ENCODE measurements at places on chromosomes 5 and 9. TPM values are rescaled to one million over a fixed set of nuclear protein-coding genes. Genes with fewer than 3 reads are reported as not detected.

DNA sequence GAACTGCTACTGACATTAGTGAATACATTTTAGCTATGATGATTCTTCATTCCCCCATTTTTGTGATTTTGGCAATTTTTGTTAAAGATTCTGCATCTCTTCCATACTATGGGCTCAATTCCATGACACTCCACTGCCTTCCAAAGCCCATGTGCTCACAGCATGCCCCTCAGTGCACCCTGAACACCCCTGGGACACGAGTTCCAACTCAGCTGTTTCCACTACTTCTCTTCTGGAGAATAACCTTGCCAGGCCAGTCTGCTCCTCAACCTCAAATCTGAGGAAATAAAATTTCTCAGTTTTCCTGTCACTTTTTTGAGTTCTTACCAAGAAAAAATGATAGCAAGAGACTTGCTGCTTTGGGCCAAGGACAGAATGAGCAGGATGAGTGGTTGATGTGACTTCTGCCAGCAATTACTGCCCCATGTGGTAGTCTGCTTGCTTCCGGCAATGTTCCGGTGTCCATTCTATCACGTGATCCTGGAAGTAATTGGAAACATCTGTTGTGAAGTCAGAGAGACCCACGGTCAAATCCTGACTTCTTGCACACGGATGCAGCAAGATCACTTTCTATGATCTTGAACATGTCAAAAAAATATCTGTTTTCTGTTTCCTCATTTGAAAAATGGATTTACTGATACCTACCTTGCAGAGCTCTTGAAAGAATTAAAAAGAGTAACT lies 58.3 kb downstream of the EGFLAM start:
- no peak overlapping the region for H3K4me3 ChIP-seq
- H3K4me1 ChIP-seq: no peaks in the 10 kb centered on the region
- DNase-seq: no peak
- H3K27me3 ChIP-seq: no peaks in the 10 kb centered on the region
- H3K36me3 ChIP-seq: no peaks in the 10 kb centered on the region

Gene SAXO1
- under 0.01 TPM for total RNA-seq

GRCh38 chr9:124359855-124360678 lies 55.2 kb downstream of the PSMB7 start:
- H3K36me3 ChIP-seq: peaks cover 6% of the 10 kb centered on the region
- no peak for DNase-seq
- no peak overlapping the region for H3K27ac ChIP-seq
- no peak overlapping the region for H3K4me3 ChIP-seq

GRCh38 chr9:133205996-133206931 lies 2.8 kb downstream of the OBP2B start:
- H3K4me1 ChIP-seq: no peaks in the 10 kb centered on the region
- H3K27ac ChIP-seq: no peak overlapping the region
- H3K27me3 ChIP-seq: no peaks in the 10 kb centered on the region
- no peak for DNase-seq
- H3K36me3 ChIP-seq: no peaks in the 10 kb centered on the region

DNA sequence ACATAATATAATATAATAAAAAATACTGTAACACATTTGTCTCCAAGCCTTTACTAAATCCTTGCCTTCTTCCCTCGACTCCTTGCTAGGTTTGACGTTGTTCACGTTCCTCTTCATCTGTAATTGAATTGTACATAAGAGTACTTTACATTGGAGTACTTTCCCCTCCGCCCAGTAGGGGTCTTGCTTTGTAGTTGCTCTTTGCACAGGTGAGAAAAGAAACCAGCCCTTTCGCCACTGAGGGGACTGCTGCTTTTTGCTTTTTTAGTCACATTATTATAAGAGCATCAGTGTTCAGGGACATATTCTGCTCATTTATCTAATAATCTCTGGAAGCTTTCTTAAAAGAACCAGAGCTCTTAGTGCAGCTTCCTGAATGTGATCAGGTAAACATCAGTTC lies 115.0 kb downstream of the CETN3 start:
- no peak for DNase-seq
- no peaks in the 10 kb centered on the region for H3K4me1 ChIP-seq
- no peaks in the 10 kb centered on the region for H3K36me3 ChIP-seq
- no peaks in the 10 kb centered on the region for H3K27me3 ChIP-seq
- H3K4me3 ChIP-seq: no peak overlapping the region
- no peak overlapping the region for H3K27ac ChIP-seq

DNA sequence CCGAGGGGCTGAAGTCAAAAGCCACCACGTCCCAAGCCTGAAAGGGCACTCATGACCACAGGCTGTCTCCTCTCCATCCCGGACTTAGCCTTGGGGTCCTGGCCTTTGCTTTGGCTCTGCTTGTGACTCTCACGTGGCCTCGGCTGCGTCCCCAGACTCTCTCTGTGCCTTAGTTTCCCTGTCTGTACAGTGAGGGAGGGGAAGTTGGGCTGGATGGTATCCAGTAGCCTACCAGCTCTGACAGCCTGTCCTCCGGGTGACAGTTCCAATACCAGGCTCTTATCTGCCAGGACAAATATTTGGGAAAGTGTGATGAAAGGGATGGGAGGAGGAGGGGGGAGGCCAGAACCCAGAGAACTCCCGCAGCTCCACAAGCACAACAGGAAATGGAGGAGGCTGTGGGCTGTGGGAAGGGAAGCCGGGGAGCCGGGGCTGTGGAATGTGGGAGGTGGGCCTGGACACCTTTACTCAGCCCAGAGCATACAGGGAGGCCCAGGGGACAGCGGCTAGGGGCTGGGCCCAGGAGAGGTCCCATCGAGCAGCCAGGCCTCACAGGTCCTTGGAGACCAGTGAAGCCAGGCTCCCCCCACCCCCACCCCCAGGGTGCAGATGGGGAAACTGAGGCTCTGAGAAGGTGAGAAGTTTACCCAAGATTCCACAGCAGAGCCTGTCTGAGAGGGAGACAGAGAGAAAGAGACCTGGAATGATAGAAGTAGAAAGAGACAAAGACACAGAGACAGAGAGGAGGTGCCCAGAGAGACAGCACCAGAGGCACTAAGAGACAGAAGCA lies 18.3 kb downstream of the PDGFRB start:
- H3K4me3 ChIP-seq: no peak overlapping the region
- H3K27me3 ChIP-seq: no peaks in the 10 kb centered on the region
- peak overlapping the region; percentile 79 for H3K27ac ChIP-seq
- no peak for DNase-seq
- H3K36me3 ChIP-seq: no peaks in the 10 kb centered on the region

- no peak for DNase-seq
- H3K27ac ChIP-seq: no peak overlapping the region
- H3K4me1 ChIP-seq: no peaks in the 10 kb centered on the region
- H3K36me3 ChIP-seq: no peaks in the 10 kb centered on the region
- no peaks in the 10 kb centered on the region for H3K27me3 ChIP-seq
Measured at GRCh38 chr5:72065751-72066255, 41.5 kb upstream of the MAP1B start.

Gene FOXD4L6
- total RNA-seq: not detected

Gene NUTM2G
- not detected for total RNA-seq

Gene ABCA1
- 55.2 TPM for total RNA-seq

- H3K4me3 ChIP-seq: no peak overlapping the region
- no peak overlapping the region for H3K27ac ChIP-seq
- H3K36me3 ChIP-seq: peaks cover 4% of the 10 kb centered on the region
Measured at GRCh38 chr5:146283344-146283761, 55.3 kb upstream of the POU4F3 start.

Gene DRD1
- 0.79 TPM for total RNA-seq

Gene HAND1
- total RNA-seq: not detected

GRCh38 chr9:38024036-38024681 lies 44.9 kb downstream of the SHB start:
- peaks cover 74% of the 10 kb centered on the region for H3K4me1 ChIP-seq
- peak overlapping the region; percentile 81 for H3K27ac ChIP-seq
- no peaks in the 10 kb centered on the region for H3K27me3 ChIP-seq
- DNase-seq: peak; percentile 78
- no peaks in the 10 kb centered on the region for H3K36me3 ChIP-seq
- H3K4me3 ChIP-seq: no peak overlapping the region

Gene EFNA5
- total RNA-seq: 41.9 TPM

DNA sequence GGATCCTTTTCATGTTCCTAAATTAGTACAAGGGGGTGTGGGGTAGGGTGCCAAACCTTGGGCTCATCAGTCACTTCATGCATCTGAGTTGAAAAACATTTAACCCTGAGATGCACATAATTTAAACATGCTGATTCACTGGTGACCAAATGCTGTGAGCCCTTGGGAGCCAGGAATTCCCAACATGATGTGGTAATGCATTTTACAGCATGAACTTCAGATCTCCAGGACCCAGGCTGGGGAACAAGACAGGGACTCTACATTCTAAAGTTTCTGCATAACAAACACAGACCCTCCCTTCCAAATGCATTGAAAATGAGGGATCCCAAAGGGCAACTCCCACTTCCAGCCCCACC lies 322.2 kb downstream of the NDUFS4 start:
- no peaks in the 10 kb centered on the region for H3K36me3 ChIP-seq
- H3K4me3 ChIP-seq: no peak overlapping the region

Gene MEIKIN
- not detected for total RNA-seq

Gene ADAMTSL2
- total RNA-seq: 9.0 TPM

DNA sequence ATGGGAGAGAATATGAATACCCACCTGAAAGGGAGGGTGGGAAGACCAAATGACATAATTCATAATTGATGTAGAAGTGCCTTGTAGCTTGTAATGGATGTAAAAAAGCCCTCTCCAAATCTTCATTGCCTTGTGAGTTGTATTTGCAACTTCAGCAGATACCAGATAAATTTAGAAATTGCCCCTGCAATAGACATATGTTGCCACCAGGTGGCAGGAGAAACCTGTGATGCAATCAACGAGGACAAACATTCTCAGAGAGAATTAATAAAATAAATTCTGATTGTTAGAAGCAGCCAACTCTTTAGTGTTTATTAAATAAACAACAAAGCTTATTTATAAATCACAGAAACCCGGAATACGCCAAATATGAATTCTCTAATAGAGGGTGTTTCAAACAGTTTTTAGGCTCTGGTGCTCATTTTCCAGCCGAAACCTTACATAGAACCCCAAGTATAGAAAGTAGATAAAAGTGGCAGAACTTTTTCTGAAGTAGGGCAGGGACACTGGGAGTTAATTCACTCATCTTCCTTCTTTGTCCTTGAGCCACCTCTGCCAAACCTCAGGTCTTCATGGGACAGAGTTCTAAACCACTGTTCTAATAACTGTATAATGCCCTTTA lies 147.8 kb downstream of the TMEM38B start:
- no peak overlapping the region for H3K4me3 ChIP-seq
- H3K36me3 ChIP-seq: no peaks in the 10 kb centered on the region
- no peaks in the 10 kb centered on the region for H3K27me3 ChIP-seq
- no peak overlapping the region for H3K27ac ChIP-seq
- no peaks in the 10 kb centered on the region for H3K4me1 ChIP-seq
- DNase-seq: no peak

DNA sequence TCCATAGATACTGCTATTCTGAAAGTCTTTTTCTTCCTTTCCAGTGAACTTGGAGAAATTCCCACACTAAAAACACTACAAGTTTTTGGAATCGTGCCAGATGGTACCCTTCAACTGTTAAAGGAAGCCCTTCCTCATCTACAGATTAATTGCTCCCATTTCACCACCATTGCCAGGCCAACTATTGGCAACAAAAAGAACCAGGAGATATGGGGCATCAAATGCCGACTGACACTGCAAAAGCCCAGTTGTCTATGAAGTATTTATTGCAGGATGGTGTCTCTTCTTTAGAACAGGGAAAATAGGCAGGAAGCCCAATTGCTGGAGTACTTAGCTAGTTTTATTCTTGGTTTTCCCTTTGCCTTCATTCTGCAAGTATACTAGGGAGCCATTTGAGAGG lies 29.9 kb downstream of the SKP2 start:
- peaks cover 3% of the 10 kb centered on the region for H3K36me3 ChIP-seq
- H3K4me1 ChIP-seq: no peaks in the 10 kb centered on the region
- no peaks in the 10 kb centered on the region for H3K27me3 ChIP-seq
- DNase-seq: no peak
- no peak overlapping the region for H3K4me3 ChIP-seq

Gene TRPM6
- total RNA-seq: 3.0 TPM

Gene ARID3C
- not detected for total RNA-seq

GRCh38 chr5:86666981-86667380 lies 49.2 kb downstream of the COX7C start:
- H3K4me3 ChIP-seq: no peak overlapping the region
- no peaks in the 10 kb centered on the region for H3K36me3 ChIP-seq
- DNase-seq: no peak
- H3K4me1 ChIP-seq: no peaks in the 10 kb centered on the region

DNA sequence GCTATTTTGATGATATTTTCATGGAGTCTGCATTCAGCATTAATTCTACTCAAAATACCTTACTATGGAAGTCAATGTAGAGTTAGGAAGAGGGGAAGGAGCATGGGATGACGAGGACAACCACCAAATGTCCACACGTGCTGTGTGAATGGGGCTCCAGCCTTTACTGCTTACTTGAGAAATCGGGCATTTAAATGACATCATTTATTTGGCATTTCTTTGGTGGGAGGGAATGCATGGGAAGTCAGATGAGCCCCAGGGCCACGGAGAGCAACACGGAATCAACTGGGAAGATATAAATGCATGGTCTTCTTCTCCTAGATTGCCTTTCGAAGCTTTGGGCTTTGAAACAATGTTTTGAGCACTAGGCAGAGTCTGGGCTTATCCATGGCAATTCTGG lies 458.5 kb upstream of the KLF4 start:
- H3K4me3 ChIP-seq: no peak overlapping the region
- H3K27me3 ChIP-seq: no peaks in the 10 kb centered on the region
- no peak overlapping the region for H3K27ac ChIP-seq
- no peaks in the 10 kb centered on the region for H3K4me1 ChIP-seq

DNA sequence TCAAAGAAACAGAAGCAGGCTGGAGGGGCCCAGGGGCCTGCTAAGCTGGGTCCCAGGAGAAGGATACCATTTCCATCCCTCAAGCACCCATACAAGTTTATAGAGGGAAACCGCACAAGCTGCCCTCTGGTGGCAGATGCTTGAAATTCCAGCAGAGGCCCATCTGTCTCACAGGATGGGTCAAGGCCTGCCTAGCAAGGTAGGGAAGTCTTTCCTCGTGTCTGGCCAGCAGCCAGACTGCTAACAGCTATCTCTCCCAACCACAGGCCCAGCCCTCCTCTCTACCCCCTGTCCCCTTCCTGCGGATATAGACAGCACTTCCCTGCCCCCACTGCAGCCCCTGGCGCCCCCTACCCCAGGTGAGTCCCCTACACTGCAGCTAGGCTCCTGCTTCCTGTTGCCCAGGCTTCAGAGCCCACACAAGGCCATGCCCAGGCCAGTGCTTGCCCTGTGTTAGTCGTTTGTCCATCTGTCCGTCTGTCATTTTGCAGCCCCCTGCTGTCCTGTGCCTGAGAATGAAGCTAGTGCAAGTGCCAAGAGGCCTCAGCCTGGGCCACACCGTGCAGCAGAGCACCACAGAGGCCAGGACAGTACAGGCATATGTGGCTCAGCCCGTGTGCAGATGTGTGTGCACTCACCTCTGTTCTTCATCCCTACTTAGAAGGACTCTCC lies 26.2 kb downstream of the TCF7 start:
- peak; percentile 57 for DNase-seq
- H3K4me1 ChIP-seq: peaks cover 26% of the 10 kb centered on the region
- H3K4me3 ChIP-seq: no peak overlapping the region
- no peak overlapping the region for H3K27ac ChIP-seq

Gene SIGMAR1
- total RNA-seq: 42.9 TPM

Data from upper lobe of left lung (tissue), 6 donors.